ENCODE measurements at places on chromosomes 5 and 9.

GRCh38 chr5:2163940-2164490 is 281.3 kb upstream of the IRX4 start:
- no peak for DNase-seq

DNA sequence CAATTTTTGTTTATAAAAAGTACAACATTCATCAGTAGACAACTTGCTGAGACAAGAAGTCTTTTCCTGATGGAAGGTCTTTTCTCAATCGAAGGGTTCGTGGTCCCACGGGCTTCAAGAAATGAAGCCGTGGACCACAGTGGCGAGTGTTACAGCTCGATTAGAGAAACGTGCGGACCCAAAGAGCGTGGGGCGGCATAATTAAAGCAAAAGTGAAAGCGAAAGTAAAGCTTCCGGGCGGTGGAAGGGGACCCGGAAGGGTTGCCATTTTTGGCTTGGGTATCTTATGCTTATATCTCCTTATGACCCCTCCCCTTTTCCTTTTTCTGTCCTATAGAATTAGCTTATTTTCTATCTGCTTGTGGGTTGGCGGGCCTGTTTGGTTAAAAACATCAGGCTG is 2309.4 kb upstream of the ACO1 start:
- no peak for DNase-seq

DNA sequence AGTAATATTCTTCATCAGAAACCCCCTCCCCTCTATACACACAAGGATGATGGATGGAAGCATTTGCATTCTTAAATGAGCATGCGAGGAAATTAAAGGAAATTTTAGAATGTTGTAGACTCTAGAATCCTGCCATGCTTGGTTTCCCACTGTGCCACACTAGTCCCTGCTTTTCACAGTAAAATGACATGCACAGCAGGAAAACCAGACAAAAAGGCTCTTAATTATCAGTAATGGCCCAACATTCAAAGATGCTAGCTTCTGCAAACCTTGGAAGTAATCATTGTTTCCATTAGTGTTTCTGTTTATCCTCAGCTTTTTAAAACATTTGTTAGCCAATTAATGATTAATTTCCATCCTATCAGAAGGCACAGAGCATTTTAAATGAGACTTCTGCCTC is 255.8 kb downstream of the SLCO4C1 start:
- no peak for DNase-seq

GRCh38 chr5:1840741-1841521 is 39.7 kb downstream of the NDUFS6 start:
- DNase-seq: no peak

GRCh38 chr5:80231243-80231642 is 24.6 kb downstream of the SERINC5 start:
- DNase-seq: peak; percentile 26

GRCh38 chr9:20512636-20513035 is 109.7 kb downstream of the MLLT3 start:
- no peak for DNase-seq

DNA sequence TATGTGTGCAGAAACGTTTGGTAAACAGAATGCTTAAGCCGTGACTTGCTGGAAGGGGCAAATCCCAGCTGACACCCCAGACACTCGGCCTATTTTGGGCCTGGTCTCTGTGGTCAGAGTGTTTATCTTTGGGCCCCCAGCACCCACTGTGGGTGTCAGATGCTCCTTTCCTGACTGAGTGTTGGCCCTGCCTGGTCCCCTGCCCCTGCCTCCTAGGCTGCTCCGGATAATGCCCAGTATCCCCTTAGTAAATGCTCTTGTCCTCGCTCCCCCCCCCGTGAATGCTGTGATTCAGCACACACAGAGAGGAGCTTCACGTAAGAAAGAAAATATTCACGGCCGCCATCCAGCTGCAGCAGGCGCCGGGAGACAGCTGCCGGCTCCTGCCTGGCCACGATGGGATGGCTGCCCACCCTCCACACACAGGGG is 11.3 kb upstream of the ANGPTL2 start:
- DNase-seq: no peak

DNA sequence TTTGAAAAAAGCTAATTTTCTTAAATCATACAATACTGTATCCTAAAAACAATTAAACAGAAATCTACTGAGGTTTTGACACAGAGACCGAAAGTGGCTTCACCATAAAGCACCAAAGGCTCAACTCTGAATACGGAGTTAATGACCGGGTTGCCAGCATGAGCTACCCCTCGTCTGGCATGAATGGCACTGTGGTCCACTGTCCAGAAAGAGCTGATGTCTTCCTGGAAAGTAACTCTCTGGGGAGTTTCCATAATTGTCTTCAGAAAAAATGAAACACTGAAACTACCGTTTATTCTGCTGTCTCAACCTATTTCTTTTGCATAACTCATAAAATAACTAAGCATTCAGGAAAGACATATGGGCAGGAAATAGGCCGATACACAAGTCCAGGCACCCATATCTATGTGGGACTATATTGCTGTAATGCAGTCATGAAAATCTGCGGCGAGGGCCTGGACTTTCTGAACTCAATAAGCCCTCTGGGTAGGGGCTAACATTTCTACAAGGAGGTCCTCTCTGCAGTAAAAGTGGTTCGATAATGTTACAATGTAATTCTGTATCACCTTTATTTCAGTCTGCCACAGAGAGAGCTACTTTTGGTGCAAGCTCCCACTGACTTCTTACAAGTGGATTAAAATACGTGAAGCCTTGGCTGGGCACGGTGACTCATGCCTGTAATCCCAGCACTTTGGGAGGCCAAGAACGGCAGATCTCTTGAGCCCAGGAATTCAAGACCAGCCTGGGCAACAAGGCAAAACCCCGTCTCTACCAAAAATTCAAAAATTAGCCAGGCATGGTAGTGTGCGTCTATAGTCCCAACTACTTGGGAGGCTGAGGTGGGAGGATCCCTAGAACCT is 52.4 kb downstream of the ANKH start:
- DNase-seq: no peak

- no peak for DNase-seq
Measured at GRCh38 chr9:24051587-24051986, 225.5 kb upstream of the ELAVL2 start.

DNA sequence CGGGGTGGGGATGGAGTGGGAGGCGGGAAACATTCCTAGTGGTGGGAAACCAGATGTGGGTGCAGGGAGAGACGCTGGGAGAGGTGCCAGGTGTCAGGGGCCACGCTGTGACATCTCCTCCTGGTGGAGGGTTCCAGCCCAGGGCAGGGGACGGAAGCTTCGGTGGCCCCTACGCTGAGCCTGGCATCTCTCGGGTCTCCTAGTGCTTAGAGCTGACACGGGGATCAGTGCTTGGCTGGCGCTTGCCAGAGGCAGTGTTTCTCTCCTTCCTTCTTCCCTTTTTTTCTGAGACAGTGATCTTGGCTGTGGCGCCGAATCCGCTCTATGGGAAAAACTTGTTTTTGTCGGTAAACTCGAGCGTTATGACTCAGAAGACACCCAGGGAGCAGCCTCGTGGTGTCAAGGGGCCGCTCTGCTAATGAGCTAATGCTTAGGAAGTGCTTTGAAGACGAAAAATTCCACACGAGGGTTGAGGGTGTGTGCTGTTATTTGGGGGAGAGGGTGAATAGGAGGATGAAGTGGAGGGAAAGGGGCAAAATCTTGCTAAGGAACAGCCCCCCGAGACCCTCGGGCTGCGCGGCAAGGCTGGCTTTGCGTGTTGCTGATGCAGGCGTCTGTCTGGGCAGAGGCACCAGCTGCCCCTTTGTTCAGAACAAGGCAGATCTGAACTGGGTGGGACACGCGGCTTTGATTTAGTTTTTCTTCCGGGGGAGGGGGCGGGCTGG is 20.4 kb upstream of the IER5L start:
- no peak for DNase-seq

DNA sequence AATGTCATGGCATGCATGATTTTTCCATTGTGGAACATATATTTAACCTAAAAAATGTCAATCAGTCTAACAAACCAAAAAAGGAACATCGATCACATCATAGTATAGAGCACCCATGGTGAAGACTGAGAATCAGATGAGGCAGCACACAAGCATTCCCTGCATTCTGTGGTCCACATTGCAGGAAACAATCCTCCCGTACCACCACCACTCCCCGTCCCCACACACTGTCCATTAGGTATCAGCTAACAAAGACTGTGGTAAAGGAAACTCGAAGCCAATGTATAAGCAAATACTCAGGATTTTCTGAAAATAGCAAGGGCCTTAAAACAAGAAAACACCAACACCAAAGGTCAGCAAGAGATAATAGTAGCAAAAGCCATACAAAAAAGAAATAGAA is 1104.4 kb upstream of the SEMA6A start:
- no peak for DNase-seq
